ENCODE measurements at places on chromosomes 1 and 21.

- no peak for DNase-seq
Observed at GRCh38 chr1:161887730-161888287, 121.7 kb downstream of the ATF6 start.

GRCh38 chr1:218931324-218931723 is 242.4 kb upstream of the LYPLAL1 start:
- DNase-seq: no peak

GRCh38 chr1:181557313-181557712 is 74.0 kb downstream of the CACNA1E start:
- DNase-seq: no peak

DNA sequence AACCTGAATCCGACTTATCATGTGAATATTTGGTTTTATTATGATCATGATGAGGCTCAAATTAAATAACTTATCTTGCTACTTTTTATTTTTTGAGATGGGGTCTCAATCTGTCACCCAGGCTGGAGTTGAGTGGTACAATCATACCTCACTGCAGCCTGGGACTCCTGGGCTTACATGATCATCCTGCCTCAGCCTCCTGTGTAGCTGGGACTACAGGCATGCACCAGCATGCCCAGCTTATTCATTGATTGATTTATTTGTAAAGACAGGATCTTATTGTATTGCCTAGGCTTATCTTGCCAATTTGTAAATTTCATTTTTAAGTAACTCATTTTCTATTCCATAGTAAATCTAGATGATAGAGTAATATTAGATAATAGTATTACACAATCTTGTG is 84.3 kb downstream of the COL11A1 start:
- DNase-seq: no peak

GRCh38 chr1:15571266-15571665 is 13.6 kb downstream of the AGMAT start:
- no peak for DNase-seq

- DNase-seq: no peak
Observed at GRCh38 chr1:171295821-171296220, 18.2 kb upstream of the FMO4 start.

GRCh38 chr1:111943846-111944749 is 45.4 kb downstream of the KCND3 start:
- DNase-seq: no peak

- no peak for DNase-seq
Observed at GRCh38 chr1:219324629-219325367, 151.1 kb downstream of the LYPLAL1 start.

- DNase-seq: peak; percentile 38
Observed at GRCh38 chr1:40774266-40774998, 9.2 kb upstream of the KCNQ4 start.
